ENCODE measurements at places on chromosomes 7 and 10.

DNA sequence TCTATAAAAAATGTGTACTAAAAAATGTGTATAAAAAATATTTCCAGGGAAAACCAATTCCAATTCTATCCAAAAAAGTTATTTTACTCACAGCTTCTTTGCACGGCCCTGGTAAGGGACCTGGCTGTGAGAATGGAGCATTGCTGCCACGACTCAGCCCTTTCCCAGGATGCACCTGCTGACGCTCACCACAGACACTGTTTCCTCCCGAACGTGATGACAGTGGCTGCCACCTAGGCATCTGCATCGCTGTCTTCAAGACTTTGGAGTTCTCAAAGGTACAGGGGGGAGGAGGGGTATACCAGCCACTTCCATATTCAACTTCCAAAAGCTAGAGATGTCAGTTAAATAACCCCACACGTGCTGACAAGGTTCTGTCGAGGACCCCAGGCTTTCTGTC lies 23.9 kb upstream of the PTPRN2 start:
- no peak for DNase-seq

- no peak for DNase-seq
These were observed 3.5 kb downstream of the DENND11 start for GRCh38 chr7:141698247-141699015.

DNA sequence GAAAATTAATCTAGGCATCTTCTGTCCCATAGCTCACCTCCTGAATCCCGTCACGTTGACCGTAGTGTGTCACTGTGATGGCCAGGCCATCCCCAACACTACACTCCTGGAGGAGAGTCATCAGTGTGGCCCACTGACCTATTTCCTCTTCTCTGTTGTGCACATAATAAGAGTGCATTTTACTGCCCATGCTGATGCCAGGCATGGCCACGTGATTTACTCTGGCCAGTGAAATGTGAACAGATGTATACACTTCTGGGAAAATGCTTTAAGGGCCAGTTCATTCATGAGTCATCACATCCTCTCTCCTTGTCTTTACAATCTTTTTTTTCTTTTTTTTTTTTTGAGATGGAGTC lies 101.9 kb upstream of the PIP4K2A start:
- DNase-seq, result no peak

DNA sequence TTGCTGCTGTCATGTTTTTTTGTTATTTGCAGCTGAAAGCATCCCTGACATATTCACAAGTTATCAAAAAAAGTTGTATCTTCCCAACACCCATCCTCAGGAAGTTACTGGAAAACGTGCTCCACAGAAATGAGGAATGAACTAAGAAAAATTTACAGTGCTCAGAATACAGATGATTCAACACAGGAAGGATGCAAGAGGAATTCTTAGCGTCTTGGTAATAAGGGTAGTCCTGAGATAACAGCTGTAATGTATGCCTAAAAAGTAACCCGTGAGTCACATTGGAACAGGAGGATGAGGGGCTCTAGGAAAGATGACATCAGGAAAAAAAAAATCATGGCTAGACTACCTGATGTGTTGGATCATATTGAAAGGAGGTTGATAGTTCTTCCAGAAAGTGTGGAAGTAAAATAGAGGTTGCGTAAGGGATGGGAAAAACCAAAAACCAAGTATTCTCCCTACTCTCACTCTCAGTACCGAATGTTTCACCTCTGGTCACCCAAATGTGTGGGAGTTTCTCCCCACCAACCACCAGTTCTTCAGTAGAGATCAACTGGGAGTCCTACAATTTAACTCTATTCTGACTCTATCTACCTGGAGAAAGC lies 3.9 kb downstream of the ADAM12 start:
- no peak for DNase-seq

DNA sequence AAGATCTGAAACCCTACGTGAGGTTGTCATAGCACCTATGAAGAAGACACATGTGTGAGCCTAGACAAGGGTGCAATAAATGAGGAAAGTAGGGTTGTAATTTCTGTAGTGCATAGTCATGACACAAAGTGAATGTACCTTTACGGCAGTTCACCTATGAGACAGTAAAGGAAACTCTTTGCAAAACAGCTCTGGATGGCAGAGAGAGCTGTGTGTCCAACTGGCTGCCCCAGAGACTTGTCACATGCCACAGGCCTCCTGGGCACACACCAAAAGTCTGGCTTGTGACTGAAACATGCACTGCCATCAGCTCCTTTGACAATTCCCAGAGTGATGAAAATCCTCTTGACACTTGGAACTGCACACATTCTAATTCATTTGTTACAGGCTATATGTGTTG lies 90.7 kb upstream of the NAMPT start:
- DNase-seq, result no peak

DNA sequence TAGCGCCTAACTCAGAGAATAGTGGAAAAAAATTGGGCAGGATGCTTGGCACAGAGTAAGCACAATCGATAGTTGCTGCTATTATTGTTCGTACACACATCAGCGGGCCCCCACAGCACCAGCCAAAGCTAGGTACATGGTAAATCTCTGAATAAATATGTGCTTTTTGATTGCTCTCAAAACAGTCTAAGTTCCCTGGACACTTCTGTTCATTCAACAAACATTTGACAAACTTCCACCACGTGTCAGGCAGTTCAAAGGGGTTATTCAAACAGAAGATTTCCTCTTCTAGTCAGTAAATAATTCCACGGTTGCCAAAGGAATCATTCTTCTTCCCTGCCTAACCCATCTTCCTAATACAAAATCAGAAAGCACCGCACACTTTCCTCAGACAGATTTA lies 150.8 kb downstream of the DGKI start:
- no peak for DNase-seq

DNA sequence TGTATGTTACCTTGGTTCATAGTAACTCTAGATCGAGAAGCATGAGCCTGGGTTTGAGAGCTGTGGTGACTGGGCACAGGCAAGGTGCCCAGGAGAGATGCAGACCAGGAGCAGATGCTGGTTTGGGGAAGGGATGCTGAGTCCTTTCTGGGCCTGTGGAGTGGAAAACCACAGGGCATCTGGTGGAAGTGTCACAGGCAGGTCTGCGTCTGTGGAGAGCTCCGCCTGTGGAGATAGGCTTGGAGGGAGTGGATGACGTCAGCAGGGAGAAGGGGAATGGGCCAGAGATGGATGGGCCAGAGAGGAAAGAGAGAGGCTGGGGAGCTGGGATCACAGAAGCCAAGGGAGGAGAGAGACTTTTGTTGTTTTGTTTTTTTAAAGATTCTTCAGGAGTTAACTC lies 14.8 kb downstream of the CYP26A1 start:
- no peak for DNase-seq

DNA sequence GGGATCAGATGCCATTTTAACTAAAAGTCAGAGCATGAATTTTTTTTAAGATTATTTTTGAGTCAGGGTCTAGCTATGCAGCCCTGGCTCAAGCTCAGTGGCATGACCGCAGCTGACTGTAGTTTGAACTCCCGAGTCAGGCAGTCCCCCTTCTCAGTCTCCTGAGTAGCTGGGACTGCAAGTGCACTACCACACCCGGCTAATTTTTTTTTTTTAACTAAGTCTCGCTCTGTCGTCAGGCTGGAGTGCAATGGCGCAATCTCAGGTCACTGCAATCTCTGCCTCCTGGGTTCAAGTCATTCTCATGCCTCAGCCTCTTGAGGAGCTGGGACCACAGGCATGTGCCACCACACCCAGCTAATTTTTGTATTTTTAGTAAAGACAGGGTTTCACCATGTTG lies 7.8 kb downstream of the TAS2R41 start:
- DNase-seq, result no peak

DNA sequence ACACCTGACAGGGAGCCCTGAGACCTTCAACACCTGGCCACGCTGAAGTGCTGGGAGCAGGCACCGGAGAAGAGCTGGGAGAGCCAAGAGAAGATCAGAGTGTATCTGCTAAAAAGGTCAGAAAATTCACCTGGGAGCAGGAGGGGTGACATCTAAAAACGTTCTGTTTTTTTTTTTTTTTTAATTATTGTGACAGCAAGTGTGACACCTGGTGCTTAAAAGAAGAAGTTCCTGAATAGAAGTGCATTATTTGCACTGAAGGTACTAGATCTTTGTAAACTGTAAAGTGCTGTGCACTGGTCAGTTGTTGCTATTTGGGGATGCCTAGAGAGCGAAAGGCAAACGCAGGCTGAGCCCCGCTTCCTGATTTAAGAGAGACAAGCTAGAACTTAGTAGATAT lies 422.0 kb downstream of the PLXNA4 start:
- DNase-seq, result no peak

DNA sequence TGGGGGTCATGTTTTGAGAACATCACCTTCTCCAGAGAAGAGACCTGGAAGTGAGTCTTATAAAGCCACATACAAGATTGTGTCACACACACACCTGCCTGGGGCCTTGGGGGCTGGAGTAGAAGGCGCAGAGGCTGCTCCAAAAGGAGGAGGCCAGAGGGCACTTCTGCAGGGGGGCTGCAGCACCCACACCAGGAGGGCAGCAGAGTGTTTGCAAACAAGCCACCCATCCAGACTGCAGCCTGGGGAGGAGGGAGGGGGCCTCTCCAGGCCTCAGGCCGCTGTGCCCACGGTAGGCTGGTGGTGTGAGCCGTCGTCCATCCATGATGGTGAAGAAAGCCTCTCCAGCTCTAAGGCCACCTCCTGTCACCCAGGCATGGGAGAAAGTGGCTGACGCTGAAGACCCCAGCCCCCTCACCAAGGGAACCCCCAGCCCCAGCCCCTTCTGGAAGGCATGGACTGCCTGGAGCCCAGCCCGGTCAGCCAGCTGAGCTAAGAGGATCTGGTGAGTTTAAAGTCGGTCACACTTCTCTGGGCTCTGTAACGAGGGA lies 77.5 kb downstream of the FOXL3 start:
- DNase-seq, result no peak

GRCh38 chr7:38428041-38428440 lies 154.6 kb upstream of the TARP start:
- DNase-seq, result no peak

DNA sequence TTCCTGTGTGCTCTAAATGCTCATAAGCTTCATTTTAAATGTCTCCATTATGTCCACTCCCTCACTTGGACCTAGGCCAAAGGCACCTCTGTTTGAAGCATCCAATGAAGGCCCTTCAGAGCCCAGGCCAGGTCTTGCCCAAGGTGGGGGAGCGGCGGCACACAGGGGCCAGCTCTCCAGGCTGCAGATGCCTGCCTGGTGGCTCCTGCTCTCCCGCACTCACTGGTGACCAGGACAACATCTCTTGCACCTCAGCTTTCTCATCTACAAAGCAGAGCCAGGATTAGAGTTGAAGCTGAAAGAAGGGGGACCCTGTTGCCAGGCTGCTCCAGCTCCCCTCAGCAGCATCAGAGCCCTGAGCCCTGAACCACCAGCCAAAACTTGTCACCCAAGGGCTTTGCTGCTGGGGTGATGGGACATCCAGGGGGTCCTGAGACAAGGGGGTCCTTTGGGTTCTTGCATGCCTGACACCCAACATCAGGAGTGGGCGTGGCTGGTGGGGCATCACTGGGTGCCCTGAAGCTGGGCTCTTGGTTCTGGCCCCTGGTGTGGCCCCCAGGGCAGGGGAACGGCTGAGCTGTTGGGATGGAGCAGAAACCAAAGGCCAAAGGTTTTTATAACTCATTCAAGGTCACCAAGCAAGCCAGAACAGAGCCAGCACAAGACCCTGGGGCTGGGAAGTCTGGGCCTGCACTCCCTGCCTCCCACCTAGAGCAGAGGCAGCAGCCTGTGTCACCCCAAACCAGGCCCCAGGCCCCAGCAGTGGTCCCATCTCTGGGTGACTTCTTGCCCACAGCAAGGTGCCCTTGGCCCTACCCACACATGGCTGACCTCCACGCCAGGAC lies 1.2 kb downstream of the NACAD start:
- DNase-seq, result no peak

DNA sequence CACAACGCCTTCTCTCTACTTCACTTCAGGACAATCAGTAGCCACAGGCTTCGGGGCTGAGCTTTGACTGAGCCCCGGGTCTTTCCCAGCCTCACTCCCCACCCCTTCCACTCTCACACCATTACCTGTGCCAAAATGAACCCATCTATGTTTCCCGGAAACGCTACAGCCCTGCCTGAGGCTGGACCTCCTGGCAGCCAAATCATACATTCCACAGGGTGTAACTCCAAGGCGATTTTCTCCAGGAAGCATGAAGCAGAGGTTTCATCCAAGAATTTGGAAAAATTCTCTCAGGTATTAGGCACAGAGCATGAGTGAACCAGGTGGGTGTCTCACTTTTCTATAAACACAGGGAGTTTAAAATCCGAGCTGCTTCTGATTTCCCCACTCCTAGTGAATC lies 286.3 kb downstream of the TNS3 start:
- no peak for DNase-seq

- no peak for DNase-seq
These were observed 165.5 kb downstream of the SNX13 start for GRCh38 chr7:17774716-17775288.

DNA sequence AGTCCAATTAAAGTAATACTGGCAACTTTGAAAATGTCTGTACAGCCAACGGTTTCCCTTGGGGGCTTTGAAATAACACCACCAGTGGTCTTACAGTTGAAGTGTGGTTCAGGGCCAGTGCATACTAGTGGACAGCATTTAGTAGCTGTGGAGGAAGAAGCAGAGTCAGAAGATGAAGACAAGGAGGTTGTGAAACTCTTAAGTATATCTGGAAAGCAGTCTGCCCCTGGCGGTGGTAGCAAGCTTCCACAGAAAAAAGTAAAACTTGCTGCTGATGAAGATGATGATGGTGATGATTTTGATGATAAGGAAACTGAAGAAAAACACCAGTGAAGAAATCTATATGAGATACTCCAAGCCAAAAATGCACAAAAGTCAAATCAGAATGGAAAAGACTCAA lies 72.2 kb downstream of the ZNF783 start:
- no peak for DNase-seq

GRCh38 chr7:155931396-155932085 lies 119.3 kb upstream of the SHH start:
- no peak for DNase-seq

DNA sequence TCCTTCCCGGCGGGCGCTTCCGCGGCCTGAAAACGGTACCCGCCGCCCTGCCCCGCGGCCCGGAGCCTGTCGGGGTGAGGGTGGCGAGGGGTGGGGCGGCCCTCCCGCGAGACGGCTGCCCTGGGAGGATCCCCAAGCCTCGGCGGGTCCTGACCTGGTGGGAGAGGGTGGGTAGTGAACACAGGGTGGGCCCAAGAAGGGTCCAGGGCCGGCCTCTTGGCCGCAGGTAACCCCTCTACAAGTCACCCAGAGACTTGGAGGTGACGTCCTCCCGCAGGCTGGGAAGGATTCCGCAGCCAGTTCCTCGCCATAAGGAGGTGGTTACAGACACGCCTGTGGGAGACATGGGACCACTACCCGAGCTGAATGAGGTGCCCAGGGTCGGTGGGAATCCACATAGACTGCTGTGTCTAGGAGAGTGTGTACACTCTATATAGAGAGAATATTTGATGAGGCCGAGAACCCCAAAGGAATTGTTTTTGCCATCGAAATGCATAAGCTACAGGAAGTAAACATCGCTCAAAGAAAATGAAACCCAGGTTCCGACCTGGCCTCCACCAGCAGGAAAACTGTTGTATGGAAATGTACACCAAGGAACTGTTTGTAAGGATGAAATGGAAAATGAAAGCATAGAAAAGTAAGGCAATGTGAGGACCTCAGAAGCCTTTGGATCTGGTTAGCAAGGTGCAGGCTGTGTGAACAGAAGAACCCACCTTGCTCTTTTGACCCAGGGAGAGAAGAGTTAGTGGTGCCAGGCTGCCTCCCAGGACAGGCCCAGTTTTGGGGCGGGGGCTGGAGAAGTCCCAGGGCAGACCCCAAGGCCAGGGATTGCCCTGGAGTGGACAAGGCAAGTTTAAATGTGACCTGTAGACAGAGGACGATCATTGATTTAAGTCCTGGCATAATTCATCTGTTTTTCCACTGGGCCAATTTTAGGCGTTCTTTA lies 659 bp downstream of the OPTN start:
- DNase-seq, result no peak

All from NCI-H1092 (cell line).